Spleen (tissue), 13 donors: ENCODE measurements at places on chromosomes 7 and 10.

DNA sequence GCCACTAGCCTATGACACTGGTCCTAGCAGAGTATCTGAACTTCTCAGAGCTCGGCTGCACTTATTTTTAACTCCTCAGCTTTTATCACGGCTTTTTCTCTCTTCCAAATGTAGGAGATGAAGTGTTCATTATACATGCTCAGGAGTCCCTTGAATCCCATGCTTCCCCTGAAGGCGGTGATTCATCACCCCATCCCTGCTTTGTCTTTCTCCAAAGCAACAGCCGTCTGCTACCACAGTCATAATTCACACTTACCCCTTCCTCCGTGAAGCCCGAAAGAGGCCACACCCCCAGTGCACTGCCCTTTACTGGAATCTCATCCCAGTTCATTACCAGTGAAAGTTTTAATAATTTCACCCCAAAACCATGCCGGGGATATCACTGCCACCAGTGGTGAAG, 301.5 kb upstream of the SHH start:
- H3K4me3 ChIP-seq = no peak overlapping the region
- H3K27me3 ChIP-seq = no peaks in the 10 kb centered on the region
- no peaks in the 10 kb centered on the region for H3K36me3 ChIP-seq
- no peak overlapping the region for H3K27ac ChIP-seq

DNA sequence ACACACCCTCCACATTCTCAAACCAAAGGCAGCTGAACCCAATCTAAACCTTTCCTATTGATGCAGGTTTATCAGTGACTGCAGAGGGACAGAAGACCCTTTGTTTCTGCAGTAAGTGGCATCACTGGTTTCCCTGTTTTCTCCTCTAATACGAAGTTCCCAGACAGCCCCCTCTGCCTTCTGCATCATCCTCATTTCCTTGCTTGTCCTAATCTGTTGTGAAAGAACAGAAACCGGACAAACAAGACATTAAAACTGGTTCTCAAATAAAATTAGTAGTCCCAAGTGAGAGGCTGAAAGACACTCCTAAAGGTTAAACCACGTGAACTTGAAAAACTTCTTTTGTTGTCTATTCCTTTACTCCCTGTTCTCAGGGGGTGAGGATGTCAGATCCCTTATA, 10.1 kb upstream of the ADRB1 start:
- H3K27ac ChIP-seq = no peak overlapping the region
- no peak overlapping the region for H3K4me3 ChIP-seq
- no peaks in the 10 kb centered on the region for H3K27me3 ChIP-seq

- no peaks in the 10 kb centered on the region for H3K4me1 ChIP-seq
- H3K4me3 ChIP-seq = no peak overlapping the region
- H3K27ac ChIP-seq = no peak overlapping the region
- no peaks in the 10 kb centered on the region for H3K36me3 ChIP-seq
- DNase-seq = no peak
- H3K27me3 ChIP-seq = no peaks in the 10 kb centered on the region
These were observed 125.4 kb upstream of the BET1 start for GRCh38 chr7:94129443-94130140.

- H3K27ac ChIP-seq = no peak overlapping the region
- H3K27me3 ChIP-seq = no peaks in the 10 kb centered on the region
- H3K4me1 ChIP-seq = no peaks in the 10 kb centered on the region
- DNase-seq = no peak
These were observed 55.4 kb downstream of the GPR26 start for GRCh38 chr10:123721441-123722049.

DNA sequence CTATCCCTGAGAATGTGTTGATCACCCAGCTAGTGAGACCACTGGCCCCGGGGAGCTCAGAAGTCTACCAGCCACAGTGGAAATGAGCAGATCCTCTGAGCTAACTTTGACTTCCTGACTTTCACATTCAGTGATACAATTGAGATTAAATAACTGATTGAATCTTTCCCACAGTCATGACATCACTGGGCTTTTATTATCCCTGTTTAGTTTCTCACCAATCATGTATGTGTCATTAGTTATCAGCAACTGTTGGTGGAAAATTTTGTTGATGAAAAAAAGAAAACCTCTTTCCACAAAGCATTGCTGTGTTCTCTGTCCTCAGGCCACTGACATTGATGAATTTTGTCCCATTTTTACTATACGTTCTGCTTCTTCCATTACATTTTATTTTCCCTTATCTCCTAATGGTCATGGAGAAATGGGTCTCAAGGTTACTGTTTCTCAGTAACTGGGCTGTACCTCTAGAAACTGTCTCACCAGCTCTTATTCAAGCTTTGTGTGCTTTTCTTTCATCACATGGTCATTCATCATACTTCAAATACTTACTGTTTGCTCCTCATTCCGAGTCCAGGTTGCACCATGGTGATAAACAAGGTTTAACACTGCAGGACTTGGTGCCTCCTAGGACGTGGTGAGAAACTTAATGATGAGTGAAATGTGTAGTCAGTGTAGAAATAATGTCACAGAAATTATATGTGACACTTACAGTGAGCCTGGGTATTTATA, 304.7 kb downstream of the CDK14 start:
- H3K4me1 ChIP-seq = no peaks in the 10 kb centered on the region
- no peak for DNase-seq
- no peak overlapping the region for H3K4me3 ChIP-seq
- H3K27ac ChIP-seq = no peak overlapping the region
- H3K27me3 ChIP-seq = no peaks in the 10 kb centered on the region

DNA sequence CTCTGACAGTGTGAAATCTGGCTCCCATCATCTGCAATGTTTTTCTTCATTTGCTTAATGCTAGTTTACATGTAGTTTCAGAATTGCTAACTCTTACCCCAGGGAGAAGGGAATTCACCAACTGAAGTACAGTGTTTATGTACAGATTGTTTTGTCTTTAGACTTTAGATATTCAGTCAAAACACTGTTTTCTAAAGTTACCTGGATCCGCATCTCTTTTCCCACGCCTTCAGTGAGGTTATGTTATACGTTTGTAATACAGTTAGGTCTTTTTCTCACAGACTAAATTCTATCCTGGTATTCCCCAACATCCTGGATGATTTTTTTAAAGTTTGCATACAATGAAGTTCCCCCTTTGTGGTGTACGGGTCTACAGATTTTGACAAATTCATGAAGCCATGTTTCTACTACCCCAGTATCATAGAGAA, 3.2 kb upstream of the LYZL1 start:
- no peak overlapping the region for H3K4me3 ChIP-seq
- H3K27ac ChIP-seq = no peak overlapping the region
- H3K36me3 ChIP-seq = no peaks in the 10 kb centered on the region
- H3K27me3 ChIP-seq = no peaks in the 10 kb centered on the region
